ENCODE measurements at places on chromosomes 3 and 15.

DNA sequence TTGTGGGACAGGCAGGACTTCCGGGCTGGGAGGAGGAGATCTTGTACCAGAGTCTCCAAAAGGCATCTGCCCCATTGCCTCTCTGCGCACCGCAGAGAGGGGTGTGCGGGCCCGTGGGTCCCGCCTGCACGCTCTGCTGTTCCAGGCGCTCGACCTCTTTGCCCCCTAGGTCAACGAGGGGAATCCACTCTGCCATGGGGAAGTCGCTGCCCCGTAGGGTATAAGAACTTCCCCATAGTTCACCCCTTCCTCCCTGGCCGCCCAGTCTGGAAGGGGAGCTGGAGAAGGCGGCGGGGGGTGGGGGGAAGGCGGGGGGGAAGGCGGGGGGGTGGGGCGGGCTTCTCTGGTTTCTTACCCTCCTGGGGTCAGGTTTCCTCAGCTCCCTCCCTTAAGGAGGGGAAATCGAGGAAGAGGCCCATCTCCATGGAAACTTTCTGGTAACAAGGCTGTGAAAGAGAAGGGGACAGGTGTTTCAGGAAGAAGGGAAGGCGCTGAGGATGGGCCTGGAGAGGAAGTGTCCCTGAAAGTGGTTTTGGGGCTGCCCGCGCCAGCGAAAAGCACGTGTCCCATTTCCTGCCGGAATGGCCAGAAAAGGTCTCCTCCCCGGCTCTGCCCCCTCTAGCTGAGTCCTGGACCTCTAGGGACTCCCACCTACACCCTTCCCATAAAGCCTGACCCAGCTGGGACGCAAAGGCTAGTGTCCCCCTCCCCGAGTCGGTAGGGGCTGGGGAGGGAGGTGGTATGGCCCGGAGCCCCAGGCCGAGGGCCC lies 27.5 kb downstream of the NR1I2 start:
- peaks cover 3% of the 10 kb centered on the region for H3K27me3 ChIP-seq
- peaks cover 11% of the 10 kb centered on the region for H3K4me1 ChIP-seq
- H3K36me3 ChIP-seq = no peaks in the 10 kb centered on the region
- peak overlapping the region; percentile 86 for H3K4me3 ChIP-seq

DNA sequence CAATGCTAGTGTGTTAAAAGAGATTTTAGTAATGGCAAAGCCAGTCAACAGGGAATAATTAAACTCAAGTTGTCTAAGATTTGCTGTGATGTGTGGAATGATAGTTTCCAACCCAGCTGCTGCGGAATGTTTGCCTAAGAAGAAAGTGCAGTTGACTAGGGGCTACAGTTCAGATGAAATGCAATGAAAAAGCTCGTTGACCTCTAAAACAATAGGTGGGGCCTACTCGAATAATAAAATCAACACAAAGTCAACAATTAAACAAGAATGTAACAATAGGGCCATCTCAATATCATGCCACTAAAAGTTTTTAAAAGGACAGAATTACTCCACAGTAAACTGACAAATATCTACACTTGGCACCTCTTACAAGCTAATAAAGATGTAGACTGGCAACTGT lies 484.2 kb downstream of the MECOM start:
- ATAC-seq = no peak
- no peak overlapping the region for H3K27ac ChIP-seq
- no peaks in the 10 kb centered on the region for H3K36me3 ChIP-seq

- no peak for ATAC-seq
- H3K27me3 ChIP-seq = peaks cover 3% of the 10 kb centered on the region
- no peak overlapping the region for H3K27ac ChIP-seq
- H3K4me1 ChIP-seq = no peaks in the 10 kb centered on the region
- H3K36me3 ChIP-seq = no peaks in the 10 kb centered on the region
- no peak overlapping the region for H3K4me3 ChIP-seq
Measured at GRCh38 chr3:196335503-196335948, 2.7 kb downstream of the TM4SF19 start.

DNA sequence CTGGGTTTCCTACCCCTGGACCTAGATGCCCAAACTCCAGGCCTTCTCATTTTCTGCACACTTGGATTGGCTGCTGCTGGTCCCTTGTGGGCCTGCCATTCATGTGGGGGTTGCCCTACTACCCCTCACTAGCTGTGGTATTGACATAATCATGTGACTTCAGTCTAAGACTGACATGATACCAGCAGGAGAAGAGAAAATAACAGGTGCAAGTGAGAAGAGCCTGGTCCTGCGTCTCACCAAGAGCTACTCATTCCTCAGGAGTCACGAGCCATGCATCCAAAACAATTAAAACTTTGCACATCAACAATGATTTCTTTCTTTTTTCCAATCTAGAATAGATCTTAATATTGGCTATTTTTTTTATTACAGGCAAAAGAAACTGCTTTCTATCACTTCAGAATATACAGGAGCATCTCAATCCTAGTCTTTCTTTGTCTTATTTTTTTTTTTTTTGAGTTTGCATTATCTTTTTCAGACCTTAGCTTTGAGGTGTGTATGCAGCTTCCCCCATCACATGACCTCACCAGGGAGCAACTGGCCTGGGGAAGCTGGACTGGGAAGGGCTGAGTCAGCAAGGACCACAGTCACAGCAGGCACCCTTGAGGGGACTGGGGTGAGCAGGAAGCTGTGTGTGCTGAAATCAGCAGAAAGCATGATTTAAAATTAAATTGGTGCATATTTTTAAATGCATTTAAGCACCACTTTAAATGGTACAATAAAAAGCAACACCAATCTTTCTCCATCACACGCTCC lies 27.6 kb downstream of the SLC9A9 start:
- H3K27me3 ChIP-seq = no peaks in the 10 kb centered on the region
- no peak overlapping the region for H3K4me3 ChIP-seq
- H3K36me3 ChIP-seq = no peaks in the 10 kb centered on the region
- peaks cover 16% of the 10 kb centered on the region for H3K4me1 ChIP-seq
- no peak overlapping the region for H3K27ac ChIP-seq

DNA sequence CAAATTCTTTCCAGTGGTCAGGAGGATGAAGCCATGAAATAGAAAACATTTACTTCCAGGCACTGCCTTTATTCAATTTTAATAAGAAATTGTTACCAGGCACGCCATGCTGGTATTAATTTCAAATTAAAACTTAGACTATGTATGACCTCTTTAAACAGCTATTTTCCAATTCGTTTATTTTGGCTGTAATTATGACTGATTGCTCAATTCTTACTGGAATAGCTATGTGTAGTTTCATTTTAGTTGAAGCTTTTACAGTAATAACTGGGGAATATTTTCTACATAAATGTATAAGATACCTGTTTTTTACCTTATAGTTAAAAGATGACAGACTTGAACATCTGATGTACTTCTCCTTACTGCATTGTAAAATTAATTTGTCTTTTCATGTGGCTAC lies 480.0 kb upstream of the GOLIM4 start:
- no peaks in the 10 kb centered on the region for H3K4me1 ChIP-seq
- no peaks in the 10 kb centered on the region for H3K36me3 ChIP-seq
- no peak for ATAC-seq
- H3K4me3 ChIP-seq = no peak overlapping the region

GRCh38 chr3:121542924-121543323 lies 2.9 kb downstream of the POLQ start:
- ATAC-seq = no peak
- no peaks in the 10 kb centered on the region for H3K27me3 ChIP-seq
- H3K4me1 ChIP-seq = peaks cover 8% of the 10 kb centered on the region
- no peak overlapping the region for H3K4me3 ChIP-seq
- H3K27ac ChIP-seq = no peak overlapping the region
- peaks cover 13% of the 10 kb centered on the region for H3K36me3 ChIP-seq

DNA sequence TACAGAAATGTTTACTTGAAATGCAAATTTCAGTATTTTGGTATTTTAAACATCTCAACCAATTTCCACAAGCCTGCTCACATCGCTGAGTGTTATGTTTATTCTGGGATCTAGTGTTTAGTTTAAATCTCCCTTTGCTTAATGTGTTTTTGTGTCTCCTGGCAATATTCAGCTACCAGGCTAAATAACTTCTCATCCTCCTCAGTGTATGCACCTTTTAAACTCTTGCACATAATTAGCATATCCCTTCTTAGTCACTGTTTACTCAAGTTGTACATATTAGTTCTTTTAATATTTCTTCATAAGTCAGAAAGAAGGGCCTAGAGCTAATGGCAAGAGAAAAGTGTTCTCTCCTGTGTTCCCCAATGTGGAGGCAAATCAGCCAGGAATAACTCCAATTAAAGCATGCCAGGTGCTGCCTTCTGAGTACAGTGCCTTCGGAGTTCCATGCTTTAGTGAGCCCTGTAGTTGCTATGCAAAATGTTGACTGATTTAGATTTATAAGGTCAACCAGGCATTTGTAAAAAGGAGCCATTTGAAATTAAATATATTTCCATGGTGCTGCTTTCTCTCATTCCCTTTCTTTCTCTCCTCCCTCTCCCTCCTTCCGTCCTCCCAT lies 234.3 kb downstream of the GAP43 start:
- H3K36me3 ChIP-seq = no peaks in the 10 kb centered on the region
- H3K27ac ChIP-seq = no peak overlapping the region
- no peak overlapping the region for H3K4me3 ChIP-seq
- H3K27me3 ChIP-seq = peaks cover 49% of the 10 kb centered on the region
- ATAC-seq = no peak
- H3K4me1 ChIP-seq = no peaks in the 10 kb centered on the region

All from activated T-helper 17 cell treated with anti-CD3 and anti-CD28 coated beads, Interleukin-2, amount 50 U/mL, for 72 hours (primary cell).